GM13977 (cell line): ENCODE measurements at places on chromosomes 1 and 21.

GRCh38 chr1:67880056-67880601 is 46.9 kb upstream of the GNG12 start:
- no peak for DNase-seq

DNA sequence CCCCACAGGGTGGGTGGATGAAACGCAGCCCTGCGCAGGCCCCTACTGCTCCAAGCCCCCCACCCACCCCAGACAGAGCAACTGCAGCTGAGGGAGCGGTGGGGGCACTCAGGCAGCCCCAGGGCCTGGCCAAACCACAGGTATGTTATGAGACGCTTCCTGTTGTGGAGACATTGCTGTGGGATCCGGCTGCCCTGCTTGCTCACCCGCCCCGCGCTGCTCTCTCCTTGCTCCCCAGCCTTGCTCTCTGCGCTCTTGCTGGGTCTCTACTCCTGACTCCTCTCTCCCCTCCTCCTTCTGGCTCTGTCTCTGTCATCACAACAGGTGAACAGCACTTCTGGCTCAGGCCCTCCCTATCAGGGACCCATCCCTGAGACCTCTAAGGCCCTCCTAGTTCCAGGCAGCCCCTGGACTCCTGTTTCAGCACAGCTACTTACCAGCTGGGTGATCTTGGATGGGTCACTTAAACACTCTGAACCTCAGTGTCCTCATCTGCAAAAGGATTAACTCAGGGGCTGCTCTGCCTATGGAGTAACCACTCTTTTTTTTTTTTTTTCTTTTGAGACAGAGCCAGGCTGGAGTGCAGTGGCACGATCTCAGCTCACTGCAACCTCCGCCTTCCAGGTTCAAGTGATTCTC is 15.9 kb downstream of the COL8A2 start:
- DNase-seq = no peak

DNA sequence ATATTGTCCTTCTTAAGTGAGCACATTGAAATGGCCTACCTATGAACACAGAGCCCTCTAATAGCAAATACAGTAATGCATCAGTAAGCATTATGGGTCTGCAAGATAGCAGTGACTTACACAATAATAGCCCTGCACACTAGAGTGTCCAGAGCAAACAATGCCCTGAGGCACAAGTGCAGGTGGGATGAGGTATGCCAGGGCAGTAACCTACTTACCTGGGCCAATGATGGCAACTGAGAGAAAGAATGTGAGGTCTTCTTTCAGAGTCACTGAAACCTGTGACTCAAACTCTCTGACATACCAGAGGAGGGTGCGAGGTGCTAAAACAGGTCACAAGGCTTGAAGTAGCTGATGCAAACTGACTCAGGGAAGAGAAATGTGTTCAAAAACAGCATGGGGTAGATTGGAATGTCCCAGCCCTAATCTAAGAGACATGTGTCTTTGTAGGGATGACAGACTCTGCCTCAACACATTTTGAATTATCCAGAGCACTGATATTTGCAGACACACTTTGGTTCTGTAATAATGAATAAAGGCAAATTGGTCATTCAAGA is 168.5 kb upstream of the RUNX1 start:
- DNase-seq = no peak

DNA sequence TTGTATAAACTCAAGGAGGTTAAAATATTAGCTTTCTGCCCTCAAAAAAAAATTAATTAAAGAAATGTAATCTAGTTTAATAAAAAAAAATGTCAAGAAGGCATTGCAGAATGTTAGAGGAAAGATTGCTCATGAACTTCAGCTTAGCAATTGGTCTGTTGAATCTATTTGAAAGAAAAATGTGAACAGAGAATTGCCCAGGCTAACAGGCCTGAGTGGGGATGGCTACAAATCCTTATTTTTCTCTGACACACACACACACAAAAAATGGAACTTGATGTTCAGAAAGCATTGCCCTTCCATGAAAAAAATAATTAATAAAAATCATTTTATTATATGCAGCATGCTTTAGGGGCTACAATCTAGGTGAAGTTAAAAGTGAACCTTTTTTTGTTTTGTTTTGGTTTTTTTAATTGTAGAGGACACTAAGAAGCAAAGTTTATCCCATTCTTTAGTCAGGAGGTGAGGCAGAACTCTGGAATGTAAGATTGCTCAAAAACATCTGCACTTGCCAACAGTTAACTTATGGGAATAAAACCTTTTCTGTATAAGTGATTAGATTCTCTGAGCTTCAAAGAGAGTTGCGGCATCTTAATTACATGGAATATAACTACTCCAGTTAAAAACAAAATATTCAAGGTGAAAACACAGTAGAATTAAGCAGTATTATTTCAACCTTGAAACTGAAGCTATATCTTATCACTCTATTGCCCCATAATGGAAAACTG is 658.5 kb upstream of the ADGRL2 start:
- DNase-seq = no peak
